ENCODE measurements at places on chromosomes 6 and 20.
A peak's percentile ranks its signal among the peaks of the same experiment; 100 is the strongest.

DNA sequence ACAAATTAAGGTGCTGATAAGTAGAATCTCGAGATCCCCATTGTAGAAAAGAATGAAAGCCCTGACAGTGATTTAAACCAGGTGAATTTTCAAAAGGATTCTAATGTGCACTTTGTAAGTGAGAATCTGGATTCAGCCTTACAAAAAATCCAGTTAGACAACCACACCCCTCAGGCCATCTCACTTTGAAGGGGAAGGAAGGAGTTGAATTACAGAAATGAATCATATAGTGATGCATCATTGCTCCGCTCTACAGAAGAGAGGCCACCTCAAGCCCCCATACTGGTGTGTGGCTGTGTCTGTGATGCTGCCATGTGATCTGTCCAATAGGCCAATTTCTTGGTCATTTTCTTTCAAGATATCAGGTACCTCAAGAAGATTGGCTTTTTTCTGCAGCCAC is 85.5 kb upstream of the NT5E start:
- DNase-seq: no peak

- no peak for DNase-seq
Observed at GRCh38 chr20:4411744-4412143, 310.0 kb upstream of the PRND start.

GRCh38 chr6:126531840-126532239 is 191.9 kb downstream of the CENPW start:
- DNase-seq: no peak

DNA sequence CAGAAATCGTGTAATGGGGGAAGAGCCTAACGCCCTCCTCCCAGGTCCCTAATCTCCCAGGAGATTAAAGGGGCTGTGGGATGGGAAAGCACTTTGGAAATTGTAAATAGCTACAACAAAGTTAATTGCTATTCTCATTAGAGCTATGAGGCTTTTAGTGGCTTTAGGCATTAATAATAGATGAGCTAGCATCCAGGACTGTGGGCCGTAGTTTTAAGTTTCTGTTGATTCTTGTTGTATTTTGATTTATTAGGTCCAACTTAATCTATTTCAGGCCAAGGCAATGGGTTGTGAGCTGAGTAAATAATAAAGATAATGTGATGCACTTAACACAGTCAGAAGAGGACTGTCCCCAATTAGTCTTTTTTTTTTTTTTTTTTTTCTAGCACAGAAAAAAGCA is 67.7 kb downstream of the ANKRD6 start:
- DNase-seq: no peak

DNA sequence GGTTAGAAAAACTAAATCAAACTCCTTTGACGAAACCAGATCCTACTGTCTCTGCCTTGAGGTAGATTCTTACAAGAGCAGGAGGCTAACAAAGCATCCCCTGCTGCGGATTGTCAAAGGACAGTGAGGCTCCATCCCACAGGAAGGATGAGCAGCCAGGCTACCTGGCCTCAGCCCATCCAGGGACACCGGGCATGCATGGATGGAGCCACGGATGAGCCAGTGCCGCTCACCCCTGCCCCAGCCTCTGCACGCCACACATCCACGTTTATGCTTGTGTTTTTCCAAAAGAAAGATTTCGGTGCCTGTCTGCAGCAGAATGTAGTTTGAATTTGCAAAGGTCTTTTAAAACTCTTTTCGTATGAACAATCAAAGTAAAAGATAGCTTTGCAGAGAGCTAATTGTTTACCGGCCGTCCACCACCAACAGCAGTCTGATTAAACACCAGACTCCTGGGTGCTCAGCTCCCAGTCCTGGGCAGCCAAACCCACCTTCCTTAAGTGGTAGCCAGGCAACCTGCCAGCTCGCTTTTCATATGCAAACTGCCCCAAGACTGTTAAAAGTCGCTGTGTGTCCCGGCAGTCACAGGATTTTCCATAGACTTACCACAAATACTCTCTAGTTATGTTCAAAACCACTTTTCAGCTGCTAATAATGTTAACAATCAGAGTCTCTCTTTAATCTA is 999 bp downstream of the THBS2 start:
- no peak for DNase-seq

DNA sequence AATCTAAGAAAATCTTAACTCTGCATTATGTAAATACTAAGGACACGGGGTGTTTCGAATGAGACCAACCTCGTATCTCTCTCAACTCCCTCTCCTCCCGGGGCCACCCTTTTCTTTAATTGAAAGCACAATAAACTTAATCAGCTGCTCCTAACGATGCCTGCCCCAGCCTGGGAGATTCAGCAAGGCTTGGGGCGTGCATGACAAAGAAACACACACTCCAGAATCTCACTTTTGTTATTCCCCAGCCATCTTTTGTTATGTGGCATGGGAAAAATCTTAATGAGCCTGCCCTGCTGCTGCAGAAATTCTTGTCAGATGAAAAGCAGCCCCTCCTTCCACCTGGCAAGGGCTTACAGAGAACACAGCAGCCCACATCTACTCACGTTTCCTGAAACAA is 117.4 kb downstream of the TTLL2 start:
- no peak for DNase-seq

- DNase-seq: no peak
Observed at GRCh38 chr20:41011551-41012067, 17.0 kb upstream of the TOP1 start.

DNA sequence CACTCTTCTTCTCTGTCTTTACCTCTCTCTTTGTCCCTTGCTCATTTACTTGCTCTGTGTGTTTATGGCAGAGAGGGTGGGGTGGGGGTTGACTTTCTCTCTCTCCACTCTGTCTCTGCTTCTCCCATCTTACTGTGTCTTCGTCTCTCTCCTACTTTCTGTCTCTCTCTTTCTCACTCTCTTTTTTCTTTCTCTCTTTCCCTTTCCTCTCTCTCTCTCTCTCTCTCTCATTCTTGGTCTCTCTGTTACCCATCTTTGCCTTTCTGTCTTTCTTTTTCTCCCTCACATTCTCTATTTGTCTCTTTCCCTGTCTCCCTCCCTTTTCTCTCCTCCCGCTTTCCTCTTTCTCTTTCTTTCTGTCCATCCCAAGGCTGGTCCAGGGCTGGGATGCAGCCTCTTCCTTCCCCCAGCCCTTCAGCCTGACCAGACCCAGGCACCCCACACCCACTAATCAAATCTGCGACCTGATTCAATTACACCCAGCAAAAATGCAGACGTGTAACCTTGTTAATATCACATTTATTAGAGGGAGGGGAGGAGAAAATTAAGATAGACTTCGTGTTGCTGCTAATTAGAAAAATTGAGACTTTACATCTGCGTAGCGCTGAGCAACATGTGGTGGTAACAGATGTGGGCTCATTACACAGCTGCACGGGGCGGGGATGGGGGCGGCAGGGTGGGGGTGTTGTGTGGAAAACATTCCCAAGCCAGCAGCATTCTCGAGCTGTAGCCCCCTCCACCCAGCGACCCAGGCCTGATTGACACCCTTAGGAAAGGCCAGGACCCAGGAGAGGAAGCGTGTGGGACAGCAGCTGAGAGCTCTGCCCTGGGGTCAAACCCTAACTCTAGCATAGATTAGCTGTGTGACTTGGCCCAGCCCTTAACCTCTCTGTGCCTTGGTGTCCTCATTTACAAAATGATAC is 124.9 kb upstream of the MAFB start:
- DNase-seq: no peak

DNA sequence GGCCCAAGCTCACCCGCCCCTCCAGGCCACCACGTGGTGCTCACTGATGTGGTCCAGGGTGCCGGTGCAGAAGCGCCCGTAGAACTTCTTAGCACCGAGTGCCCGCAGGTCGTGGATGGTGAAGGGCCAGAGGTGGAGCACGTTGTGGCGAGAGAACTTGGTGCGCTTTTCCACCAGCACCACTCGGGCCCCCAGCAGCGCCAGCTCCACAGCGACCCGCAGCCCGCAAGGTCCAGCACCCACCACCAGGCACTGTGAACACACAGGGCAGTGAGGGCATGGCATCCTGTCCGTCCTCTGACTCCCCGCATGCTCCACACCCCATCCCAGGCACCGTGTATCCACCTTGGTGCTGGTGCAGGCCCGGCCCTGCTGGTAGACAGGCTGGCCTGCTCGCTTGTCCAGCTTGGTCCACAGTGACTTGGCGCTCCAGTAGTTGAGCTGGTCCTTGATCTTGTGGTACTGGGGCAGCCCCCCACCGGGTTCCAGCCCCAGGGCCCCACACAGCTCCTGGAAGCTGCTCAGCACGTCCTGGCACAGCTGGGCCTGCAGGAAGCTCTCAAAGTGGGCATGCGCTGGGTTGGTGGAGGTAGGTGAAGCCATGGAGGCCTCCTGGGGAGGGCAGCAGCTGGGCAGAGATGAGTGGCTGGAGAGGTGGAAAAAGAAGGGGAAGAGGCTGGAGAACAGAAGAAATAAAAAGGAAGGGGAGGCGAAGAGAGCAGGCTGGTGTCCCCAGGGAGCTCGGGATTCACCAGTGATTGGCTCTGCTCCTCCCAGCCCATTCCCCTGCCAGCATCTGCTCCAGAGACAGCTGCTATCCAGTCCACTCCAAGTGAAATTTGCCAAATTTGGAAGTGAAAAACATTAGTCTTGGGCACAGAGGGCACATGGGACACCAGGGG is 1.7 kb downstream of the MICAL1 start:
- DNase-seq: no peak

- DNase-seq: no peak
Observed at GRCh38 chr6:169577974-169578373, 123.9 kb downstream of the WDR27 start.

DNA sequence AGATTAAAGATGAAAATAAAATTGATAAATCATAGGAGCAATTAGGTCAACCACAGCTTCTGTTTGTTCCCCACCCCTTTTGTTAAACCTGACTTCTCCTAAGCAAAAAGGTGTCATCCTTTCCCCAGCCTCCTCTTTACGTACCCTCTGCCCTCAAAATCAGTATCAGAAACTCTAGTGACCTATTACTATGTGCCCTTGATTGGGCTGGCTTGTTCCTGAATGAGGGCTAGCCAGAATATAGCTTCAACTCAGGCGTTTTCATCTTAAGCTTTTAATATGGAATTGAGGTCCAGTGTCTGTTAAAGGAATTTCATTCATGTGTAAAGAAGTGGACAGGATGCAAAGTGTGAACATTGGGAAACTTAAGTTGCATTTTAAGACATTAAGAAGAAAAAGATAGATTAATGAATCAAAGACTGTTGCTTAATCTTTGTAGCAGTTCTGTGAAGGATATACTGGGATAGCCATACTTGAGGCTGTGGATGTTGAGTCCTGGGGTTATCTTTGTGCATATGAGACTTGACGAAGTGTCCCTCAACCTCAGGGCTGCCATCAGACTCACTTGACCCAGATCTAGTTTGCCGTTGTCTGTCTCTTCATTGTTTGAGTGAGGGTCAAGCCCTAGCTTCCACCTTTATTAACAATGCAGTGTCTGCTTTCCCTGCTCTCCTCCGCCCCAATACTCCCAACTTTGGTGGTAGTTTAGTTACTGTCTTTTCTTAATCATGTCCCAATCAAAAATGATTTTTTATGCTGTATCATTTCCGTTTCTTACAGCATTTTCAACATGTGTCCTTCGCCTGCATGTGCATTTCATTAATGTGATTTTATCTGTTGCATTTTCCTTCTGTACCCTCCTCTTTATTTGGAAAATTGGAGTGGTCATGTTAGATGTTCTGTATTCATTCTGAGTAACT is 1.9 kb downstream of the TBPL1 start:
- DNase-seq: no peak

DNA sequence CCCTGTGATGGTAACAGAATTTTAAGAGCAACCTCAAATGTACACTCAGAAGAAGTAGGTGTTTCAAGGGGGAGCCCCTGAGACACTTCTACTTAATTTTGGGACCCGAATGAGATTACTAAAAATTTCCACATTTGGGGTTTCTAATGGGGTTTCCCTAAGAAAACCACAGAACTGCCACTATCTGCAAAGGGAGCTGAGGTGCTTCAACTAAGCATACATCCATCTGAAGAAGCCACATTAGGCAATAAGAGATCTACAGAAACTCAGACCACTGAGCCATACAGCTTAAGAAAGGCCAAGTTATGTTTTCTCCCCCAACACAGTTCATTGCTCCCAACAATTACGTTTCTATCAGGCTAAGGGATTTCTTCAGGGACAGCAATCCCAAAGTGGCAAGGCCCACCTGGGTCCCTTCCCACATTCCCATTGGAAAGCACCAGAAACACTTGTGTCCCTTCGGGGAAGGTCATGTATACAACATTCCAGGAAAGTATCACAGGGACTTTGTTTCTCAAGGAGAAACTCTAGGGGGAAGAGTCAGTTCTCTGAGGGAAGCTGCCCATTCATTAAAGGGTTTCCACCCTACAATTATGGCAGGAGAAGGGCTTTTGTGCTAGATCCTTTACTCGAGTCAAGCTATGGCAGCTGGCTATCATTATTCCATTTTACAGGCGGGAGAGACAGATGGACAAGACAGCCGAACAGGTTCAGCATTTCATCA is 5.0 kb downstream of the BCL2L1 start:
- DNase-seq: peak; percentile 60

DNA sequence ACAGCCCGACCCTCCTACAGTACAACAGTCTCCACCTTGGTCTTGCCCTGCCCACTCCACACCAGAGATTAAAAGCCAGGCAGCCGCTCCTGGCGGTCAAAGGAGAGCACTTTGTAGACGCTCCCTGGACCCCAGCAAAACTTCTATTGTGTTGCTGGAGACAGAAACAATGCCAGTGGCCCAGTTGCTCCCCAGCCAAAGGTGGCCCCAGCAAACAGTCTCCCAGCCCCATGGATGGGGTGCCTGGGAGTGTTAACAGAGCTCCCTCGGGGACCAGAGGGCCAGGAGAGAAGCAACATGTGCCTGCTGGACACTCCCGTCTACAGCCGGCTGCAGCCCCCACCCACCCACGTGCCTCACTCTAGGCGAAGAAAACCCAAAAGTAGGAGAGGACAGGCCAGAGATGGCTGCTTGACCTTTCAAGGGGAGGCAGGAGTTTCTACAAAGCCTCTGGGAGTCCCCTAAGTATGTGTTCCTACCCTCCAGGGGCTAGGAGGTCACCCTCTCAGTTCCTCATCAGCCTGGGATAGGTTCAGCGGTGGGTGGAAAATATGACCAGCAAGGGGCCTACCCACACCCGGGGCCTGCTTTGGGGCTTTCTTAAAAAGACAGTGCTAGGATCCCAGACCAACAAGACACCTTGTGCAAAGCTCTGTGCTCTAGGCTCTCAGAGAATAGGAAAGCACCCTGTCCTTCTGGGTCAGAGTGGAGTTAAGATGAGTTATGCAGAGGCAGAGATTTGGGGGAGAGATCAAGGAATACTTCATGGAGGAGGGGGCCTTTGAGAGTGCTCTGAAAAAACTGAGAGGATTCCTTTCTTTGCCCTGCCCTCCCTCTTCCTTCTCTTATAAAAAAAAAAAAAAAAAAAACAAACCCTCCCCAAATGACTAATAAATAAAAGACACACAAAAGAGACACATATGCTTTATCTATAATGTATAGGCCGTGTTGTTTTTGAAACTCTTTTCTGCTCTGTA is 19.0 kb upstream of the PREX1 start:
- DNase-seq: peak; percentile 52
